COLO829 (cell line): ENCODE measurements at places on chromosomes 4 and X.

DNA sequence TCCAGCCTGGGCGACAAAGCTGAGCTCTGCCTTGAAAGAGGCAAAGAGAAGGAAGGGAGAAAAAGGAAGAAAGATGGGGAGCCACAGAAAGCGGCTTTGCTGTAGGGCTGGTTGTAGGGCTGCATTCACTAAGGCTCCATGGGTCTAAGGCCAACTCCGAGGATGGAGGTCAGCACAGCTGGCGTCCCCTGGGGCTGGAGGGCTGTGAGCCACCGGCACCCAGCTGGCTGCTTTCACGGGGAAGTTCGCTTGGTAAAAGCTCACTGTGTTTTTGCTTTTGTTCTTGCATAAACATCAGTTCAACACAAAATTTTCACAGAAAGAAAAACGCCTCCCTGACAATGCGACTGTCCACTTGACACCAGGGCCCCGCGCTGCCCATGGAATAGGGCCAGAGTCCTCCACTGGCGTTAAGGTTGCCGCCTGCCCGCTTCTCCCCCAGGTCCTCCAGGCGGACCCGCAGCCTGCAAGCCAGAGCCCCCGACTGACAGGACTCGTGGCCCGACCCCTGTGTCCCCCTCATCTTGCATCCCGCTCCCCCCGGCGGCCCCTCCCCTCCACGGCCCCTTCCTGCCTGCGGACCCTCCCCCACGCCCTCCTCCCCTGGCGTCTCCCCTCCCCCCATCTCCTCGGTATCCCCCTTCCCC, 1.1 kb downstream of the RNF212 start:
- DNase-seq = no peak

- DNase-seq = no peak
These were observed 165.7 kb upstream of the CASK start for GRCh38 chrX:42089031-42089430.

GRCh38 chr4:86482306-86483172, 111.6 kb upstream of the PTPN13 start:
- no peak for DNase-seq

DNA sequence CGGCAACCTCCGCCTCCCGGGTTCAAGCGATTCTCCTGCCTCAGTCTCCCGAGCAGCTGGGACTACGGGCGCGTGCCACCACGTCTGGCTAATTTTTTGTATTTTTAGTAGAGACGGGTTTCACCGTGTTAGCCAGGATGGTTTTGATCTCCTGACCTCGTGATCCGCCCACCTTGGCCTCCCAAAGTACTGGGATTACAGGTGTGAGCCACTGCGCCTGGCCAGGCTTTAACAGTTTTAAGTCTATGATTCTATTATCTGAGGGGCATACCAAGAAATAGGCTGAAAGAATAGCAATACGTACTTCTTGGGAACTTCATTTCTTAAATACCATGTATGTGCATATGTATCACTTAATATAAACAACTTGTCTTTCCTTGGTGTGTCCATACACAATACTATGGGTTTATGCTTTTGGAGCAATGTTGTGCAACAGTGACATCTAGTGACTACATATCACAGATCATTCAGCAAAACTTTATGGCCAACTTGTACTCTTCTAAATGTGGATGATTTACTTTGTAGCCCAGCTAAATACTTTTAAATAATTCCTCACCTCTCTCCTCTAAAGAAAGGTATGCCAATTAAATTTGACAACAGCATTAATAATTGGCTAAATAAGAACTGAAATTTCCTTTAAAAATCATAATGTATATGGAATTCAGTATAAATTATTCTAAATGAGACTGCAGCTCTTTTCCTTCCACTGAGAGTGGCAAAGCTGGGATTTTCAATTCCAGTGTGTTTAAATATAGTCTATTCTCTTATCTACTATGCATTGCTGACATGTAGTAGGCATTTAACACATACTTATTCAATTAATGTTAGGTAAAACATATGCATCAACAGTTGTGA, 10.4 kb downstream of the SLC9B1 start:
- DNase-seq = peak; percentile 67

- DNase-seq = no peak
These were observed 11.3 kb downstream of the PNCK start for GRCh38 chrX:153662266-153662665.

DNA sequence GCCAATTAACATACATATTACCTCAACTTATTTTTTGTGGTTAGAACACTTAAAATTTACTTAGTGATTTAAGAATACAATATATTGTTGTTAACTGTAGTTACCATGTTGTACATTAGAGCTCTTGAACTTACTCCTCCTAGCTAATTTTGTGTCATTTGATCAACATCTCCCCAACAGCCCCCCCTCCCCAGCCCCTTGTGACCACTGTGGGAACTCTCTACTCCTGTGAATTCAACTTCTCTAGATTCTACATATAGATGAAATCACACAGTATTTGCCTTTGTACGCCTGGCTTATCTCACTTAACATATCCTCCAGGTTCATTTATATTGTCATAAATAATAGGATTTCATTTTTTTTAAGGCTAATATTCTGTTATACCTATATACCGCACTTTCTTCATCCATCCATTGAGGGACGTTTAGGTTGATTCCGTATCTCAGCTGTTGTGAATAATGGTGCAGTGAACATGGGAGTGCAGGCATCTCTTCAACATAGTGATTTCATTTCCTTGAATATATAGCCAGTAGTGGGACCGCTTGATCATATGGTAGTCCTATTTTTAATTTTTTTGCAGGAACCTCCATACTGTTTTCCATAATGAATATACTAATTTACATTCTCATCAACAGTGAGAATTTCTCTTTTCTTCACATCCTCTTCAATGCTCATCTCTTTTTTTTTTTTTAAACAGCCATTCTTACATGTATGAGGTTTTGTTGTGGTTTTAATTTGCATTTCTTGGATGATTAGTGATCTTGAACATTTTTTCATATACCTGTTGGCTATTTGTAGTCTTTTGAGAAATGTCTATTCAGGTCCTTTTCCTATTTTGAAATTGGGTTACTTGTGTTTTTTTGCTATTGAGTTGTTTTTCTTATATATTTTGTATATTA, 66.8 kb downstream of the RAPGEF2 start:
- DNase-seq = no peak

- DNase-seq = no peak
These were observed 4.0 kb downstream of the DCLK2 start for GRCh38 chr4:150082241-150082640.

DNA sequence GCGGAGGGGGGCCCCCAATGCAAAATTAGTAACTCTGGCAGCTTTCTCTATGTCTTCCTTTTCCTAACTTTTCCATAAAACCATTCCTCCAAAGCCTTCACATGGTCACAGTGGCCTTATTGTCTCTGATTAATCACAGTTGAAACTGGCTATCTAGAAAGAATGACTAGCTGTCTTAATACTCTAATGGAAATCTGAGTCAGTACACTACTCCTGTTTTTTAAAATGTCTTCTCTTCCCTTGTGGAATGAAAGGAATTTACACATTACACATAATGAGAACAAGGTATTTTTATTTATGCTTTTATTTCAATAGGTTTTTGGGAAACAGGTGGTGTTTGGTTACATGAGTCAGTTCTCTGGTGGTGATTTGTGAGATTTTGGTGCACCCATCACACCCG, 66.3 kb upstream of the PUDP start:
- peak; percentile 48 for DNase-seq

DNA sequence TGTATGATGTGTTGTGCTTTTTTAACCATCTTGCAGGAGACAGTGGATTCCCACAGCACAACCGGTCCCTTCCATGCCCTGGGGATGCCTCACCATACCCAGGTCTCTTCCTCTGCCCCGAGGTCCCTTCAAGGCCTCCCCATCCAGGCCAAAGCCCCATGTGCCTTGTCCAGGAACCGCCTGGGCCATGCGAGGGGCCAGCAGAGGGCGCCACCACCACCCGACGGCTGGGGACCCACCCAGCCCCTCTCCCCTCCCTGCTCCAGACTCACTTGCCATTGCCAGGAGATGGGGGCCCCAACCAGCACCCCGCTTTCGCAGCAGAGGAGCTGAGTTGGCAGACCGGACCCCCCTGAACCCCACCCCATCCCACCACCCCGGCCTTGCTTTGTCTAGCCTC, 485.5 kb downstream of the TRAM1L1 start:
- no peak for DNase-seq

- no peak for DNase-seq
These were observed 25.5 kb downstream of the HMX1 start for GRCh38 chr4:8846046-8846720.

DNA sequence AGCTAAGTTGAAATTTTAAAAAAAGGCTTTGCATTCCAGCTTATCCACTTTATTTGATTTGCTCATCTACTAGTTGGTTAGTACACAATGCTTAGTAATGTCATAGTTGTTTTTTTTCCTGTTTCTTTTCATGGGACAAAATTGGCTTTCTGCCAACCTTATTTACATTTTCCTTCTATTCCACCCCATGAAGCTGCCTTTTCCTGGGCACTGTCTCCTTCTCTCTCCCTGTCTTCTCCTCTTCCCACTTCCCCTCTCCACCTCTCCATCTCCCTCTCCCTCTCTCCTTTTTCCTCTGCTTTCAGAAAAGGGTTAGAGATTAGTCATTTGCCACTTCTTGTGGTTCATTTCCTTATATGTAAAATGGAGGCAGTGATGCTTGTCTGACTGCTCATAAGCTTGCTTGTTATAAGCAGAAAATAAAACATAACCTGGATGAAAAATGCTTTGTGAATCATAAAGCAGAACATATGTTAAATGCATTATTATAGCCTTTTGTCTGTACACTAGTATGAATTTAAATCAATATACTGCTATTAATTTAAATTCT, 181.9 kb downstream of the CEP135 start:
- no peak for DNase-seq

DNA sequence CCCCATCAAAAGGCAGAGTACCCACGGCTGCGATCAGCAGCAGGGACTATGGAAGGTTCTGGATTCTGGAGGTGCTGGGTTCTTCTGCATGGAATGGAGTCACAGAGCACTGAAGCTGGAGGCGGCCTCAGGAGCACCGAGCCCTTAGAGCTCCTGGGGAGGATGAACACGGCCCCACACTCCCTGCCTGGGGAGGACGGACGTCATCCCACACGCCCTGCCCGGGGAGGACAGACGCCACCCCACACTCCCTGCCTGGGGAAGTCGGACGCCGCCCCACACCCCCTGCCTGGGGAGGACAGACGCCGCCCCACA, 9.9 kb downstream of the LRPAP1 start:
- DNase-seq = no peak

- DNase-seq = no peak
These were observed 391 bp upstream of the IDUA start for GRCh38 chr4:986428-986878.

DNA sequence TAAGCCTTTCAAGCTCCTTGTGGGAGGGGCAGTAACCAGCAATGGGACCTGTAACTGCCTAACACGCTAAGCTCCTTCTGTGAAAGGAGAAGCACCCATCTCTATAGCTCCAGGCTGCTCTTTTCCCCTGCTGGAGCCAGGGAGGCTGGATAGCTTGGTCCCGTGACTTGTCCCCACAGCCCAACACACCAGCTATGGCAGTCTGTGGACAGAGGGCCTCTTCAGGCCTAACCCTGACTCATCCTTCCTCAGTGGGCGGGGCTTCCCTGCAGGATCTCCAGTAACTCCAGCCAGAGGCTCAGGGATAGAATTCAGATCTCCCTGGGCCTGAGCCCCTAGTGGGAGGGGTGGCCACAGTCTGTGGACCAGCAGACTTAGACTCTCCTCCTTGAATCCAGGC, 1290.1 kb downstream of the PCDH7 start:
- peak; percentile 64 for DNase-seq
